ENCODE measurements at places on chromosomes 2 and 18.

DNA sequence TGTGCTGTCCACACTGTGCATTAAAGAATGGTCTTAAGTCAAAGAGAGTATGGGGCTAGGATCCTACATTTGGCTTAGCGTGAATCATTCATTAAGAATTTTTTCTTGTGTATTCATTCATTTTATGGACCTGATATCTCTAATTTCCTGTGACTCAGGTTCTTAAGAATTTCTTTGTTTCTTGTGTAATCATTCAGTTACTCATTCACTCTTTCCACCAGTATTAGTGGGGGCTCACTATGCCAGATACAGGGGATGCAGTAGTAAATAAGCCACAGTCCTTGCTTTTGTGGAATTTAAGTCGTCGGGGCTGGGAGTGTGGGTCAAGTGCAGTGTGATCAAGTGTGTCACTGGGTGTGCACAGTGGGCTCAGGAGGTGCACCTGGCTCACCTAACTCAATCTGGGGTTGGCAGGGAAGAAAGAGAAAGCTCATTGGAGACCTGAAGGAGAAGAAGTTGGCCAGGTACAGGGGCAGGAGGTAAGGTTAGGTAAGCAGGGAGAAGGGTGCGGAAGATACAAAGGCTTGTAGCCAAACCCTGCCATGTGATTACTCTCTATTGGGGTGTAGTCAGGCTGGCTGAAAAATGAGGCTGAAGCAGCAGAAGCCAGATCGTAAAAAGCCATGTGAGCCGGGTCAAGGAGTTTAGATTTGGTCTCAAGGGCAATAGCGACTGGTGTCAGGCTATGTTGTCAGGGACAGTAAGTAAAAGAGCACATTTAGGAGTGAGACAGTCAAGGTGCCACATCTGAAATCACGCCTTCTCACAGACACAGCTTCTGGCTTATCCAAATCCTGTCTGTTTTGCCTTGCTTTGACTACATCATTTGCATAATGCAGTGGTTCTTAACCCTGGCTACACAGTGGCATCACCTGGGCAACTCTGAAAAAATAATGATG, 67.2 kb downstream of the KCTD1 start:
- DNase-seq = no peak

DNA sequence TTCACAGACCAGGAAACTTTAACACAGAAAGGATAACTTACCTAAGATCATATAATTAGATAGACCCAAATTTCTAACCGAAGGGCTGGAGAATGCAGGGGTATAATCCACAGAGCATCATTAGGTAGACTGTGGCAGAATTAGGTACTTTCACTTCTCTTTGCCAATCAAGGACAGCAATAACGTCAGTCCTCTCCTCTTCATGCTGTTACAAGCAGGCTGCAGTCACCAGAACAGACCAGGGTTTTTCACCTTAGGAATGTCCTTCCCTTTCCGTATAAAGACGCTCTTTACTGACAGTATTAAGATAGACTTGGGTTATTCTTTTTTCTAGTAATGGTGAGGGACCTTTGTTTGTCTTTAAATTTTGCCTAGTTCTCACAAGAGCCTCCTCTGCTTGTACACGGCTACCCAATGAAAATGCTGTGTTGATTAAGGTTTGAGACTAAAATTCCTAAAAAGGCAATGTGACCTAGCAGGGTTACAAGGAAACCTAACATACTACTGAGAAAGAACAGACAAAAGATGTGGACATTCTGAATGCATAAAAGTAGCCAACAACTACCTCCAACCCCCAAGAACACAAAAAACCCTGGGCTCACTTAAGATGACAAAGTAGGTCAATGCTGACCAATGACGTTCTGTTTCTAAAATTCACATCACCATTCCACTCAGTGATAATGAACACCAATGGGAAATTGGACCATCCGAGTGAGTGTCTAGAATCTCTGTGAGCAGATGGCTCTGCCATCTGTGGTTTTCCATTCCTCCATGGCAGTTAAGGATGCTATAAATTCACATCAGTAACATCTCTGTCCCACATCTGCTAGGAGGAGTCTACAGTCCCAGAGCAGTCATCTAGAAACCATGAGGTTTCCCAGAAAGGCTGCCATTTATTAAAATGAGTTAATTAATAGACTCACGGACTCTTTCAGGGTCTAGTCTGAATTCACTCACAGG, 2.1 kb downstream of the PDIA6 start:
- DNase-seq = no peak

- no peak for DNase-seq
Measured at GRCh38 chr18:13051159-13051558, 60.0 kb downstream of the CEP192 start.

DNA sequence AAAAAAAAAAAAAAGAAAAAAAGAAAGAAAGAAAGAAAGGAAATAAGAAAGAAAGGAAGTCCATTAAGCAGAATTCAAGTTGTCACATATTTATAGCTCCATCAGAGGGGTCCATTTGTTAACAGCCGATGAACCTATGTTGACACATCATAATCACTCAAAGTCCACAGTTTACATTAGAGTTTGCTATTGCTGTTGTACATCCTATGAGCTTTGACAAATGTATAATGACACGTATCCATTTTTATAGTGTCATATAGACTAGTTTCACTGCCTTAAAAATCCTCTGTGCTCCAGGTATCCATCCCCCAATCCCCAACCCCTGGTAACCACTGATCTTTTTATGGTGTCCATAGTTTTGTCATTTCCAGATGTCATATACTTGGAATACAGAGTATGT, 335.2 kb downstream of the RND3 start:
- DNase-seq = no peak
